H1 (cell line): ENCODE measurements at places on chromosomes 12 and 14. TPM values are rescaled to one million over a fixed set of nuclear protein-coding genes. Genes with fewer than 3 reads are reported as not detected.

DNA sequence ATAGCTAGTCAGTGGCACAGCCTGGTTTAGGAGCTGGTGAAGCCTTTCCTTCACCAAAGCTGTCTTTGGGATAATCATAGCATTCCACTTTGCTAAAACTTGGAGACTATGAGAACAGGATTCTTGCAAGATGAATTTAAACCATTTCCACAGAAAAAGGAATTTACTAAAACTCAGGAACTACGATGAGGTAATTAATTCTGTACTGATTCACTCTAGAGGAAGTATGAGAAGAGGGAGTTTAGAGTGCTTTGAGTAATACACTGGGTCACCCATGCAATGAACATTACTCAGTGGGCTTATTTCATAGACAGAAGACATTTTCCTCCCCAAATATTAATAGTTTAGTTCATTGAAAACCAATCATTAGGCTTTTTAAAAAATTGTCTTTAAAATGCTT is 73.0 kb downstream of the RMST start:
- no peak overlapping the region for H3K4me3 ChIP-seq
- H3K27ac ChIP-seq = no peak overlapping the region
- DNase-seq = no peak
- H3K4me1 ChIP-seq = peaks cover 5% of the 10 kb centered on the region

GRCh38 chr12:74339211-74339610 is 198.4 kb upstream of the ATXN7L3B start:
- H3K27me3 ChIP-seq = no peaks in the 10 kb centered on the region
- no peak overlapping the region for H3K27ac ChIP-seq
- no peak overlapping the region for H3K4me3 ChIP-seq
- H3K4me1 ChIP-seq = no peaks in the 10 kb centered on the region

DNA sequence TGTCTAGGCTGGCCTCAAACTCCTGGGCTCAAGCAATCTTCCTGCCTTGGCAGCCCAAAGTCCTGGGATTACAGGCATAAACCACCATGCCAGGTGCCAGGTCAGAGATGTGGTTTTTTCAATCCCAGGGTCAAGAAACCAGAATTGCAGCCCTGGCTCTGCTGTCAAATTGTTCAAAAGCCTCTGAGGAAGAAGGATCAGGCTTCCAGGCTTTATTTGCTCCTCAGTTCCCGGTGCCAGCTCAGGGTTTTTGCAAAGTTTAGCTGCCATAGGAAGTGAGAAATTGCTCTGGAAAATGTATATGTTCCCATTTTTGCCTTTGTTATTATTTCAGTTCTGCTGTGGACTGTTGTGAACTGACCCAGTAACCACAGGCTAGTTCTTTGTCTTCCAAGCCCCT is 28.7 kb downstream of the WNT5B start:
- H3K4me1 ChIP-seq = no peaks in the 10 kb centered on the region
- H3K27ac ChIP-seq = no peak overlapping the region
- no peak for DNase-seq
- no peaks in the 10 kb centered on the region for H3K36me3 ChIP-seq

GRCh38 chr14:94485944-94486841 is 10.2 kb upstream of the SERPINA9 start:
- no peaks in the 10 kb centered on the region for H3K27me3 ChIP-seq
- no peak overlapping the region; the same call in 1 of the 2 replicates for H3K27ac ChIP-seq
- DNase-seq = peak; percentile 94

DNA sequence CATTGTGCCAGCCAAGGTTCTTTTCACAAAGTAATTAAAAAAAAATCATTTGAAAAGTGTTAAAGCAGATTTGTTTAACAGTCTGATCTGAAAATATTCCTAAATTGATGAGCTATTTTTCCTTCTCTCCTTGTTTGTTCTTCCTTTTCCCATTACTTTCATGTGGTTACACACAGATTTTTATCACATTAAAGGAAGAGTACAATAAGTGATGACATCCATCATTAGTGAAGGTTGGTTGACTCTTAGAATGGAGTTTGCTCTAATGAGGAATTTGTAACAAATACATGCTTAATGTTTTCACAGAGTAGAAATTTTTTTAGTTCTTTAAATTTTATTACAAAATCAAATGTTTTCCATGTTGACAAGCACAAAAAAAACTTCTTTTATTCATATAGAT is 18.9 kb upstream of the TOMM20L start:
- peaks cover 19% of the 10 kb centered on the region; the same call in 1 of the 2 replicates for H3K36me3 ChIP-seq
- no peak overlapping the region for H3K27ac ChIP-seq
- H3K27me3 ChIP-seq = no peaks in the 10 kb centered on the region
- DNase-seq = no peak
- H3K4me3 ChIP-seq = no peak overlapping the region

DNA sequence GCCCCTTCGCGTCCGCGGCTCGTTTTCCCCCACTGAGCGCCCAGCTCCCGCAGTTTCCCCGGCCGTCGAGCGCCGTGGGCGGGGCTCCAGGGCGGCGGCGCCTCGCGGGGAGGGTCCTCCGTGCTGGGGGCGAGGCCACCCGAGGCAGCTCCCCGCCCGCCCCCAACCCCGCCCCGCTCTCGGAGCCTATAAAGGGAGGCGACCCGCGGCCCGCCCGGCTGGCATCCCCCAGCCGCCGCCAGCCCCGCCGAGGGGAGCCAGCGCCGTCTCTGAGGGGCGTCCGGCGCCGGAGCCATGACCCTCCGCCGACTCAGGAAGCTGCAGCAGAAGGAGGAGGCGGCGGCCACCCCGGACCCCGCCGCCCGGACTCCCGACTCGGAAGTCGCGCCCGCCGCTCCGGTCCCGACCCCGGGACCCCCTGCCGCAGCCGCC is at the start of gene TAMALIN:
Gene TAMALIN, plus strand, starts transcription at position 221 of the 432 bp plus-strand sequence. Its CDS starts 74 bp downstream, at position 295.
- H3K27ac ChIP-seq = no peak within 1 kb of the TSS
- peak within 1 kb of the TSS; percentile 74 for H3K4me3 ChIP-seq
- H3K4me1 ChIP-seq = peaks cover 21% of the 10 kb centered on the region
- DNase-seq = no peak
- H3K27me3 ChIP-seq = peaks cover 43% of the 10 kb centered on the region
- H3K36me3 ChIP-seq = no peaks in the 10 kb centered on the region

Gene BMP4
- 5.4 and 5.9 TPM in 2 replicates for total RNA-seq

Gene TMEM52B
- not detected in 2 replicates for total RNA-seq

DNA sequence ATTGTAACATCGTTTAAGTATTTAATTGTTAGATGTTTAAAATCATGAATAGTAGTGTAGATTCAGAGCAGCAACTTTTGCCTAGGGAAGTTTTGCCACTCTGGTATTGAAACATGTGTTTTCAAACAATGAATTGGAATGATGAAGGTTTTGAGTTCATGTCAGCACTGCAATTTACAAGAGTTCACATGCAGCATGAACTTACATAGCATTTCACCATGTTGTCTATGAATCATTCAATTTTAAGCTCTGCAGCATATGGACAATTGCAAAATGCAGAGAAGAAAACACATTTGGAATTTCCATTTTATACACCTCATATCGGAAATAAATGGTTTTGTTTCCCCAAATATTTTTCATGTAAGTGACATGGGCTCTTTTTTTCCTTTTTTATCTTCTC is 170.7 kb upstream of the CDKN3 start:
- H3K36me3 ChIP-seq = no peaks in the 10 kb centered on the region
- H3K4me3 ChIP-seq = no peak overlapping the region
- peaks cover 6% of the 10 kb centered on the region for H3K4me1 ChIP-seq
- DNase-seq = no peak
- H3K27me3 ChIP-seq = peaks cover 4% of the 10 kb centered on the region

Gene HOXC11
- not detected in 2 replicates for total RNA-seq

DNA sequence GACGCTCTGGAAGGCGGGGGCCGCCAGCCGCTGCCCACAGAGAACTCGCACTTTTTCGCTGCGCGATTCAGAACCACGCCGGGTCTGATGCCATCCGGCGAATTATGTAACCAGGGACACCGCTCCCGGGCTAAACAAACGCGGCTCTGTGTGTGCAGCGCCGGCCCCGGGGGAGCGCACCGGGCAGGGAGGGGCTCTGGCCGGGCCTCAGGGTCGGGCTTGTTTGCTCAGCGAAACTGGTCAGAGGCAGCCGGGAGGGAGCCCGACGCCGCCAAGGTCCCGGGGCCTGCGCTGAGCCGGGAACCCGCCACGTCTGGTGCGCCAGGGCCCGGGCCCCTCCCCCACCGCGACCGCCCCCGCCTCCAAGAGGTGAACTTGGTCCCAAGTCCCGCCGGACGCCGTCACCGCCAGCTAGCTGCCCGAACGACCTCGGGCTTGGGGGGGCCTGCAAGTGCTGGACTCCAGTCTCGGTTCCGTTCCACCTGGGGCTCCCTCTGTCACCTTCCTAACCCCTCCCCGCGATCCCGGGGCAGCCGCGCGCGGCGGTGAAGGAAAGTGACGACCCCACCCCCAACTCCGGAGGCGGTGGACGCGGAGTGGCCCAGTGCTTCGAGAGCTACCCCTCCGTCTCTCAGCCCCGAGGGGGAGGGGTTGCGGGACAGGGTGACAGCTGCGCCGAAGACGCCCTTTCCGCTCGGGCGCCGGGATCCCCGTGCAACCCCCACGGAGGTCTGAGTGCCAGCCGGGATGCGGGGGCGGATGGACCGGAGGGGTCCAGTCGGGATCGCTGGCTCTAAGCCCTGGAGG is 848 bp downstream of the CTDSP2 start:
- peaks cover 10% of the 10 kb centered on the region for H3K4me1 ChIP-seq
- peak overlapping the region; percentile 98 for H3K4me3 ChIP-seq
- DNase-seq = peak; percentile 79
- H3K36me3 ChIP-seq = no peaks in the 10 kb centered on the region
- H3K27me3 ChIP-seq = no peaks in the 10 kb centered on the region

- H3K4me1 ChIP-seq = peaks cover 1% of the 10 kb centered on the region
- no peaks in the 10 kb centered on the region for H3K36me3 ChIP-seq
- no peak overlapping the region for H3K27ac ChIP-seq
- DNase-seq = no peak
Measured at GRCh38 chr12:88553941-88554658, 26.2 kb downstream of the KITLG start.

Gene ZNF641
- total RNA-seq = 6.2 and 7.8 TPM in 2 replicates
